ENCODE measurements at places on chromosomes 3 and 15. TPM values are rescaled to one million over a fixed set of nuclear protein-coding genes. Genes with fewer than 3 reads are reported as not detected.
A peak's percentile ranks its signal among the peaks of the same experiment; 100 is the strongest.

GRCh38 chr3:100006570-100007271, 107.6 kb downstream of the FILIP1L start:
- DNase-seq, result no peak

ST8SIA2 gene
- not detected for total RNA-seq

MKRN2OS gene
- not detected for total RNA-seq

GRCh38 chr3:154819491-154819890, 260.6 kb upstream of the MME start:
- no peak for DNase-seq

- DNase-seq, result peak; percentile 89
These were observed 40.9 kb upstream of the IDH2 start for GRCh38 chr15:90143166-90143655.

DNA sequence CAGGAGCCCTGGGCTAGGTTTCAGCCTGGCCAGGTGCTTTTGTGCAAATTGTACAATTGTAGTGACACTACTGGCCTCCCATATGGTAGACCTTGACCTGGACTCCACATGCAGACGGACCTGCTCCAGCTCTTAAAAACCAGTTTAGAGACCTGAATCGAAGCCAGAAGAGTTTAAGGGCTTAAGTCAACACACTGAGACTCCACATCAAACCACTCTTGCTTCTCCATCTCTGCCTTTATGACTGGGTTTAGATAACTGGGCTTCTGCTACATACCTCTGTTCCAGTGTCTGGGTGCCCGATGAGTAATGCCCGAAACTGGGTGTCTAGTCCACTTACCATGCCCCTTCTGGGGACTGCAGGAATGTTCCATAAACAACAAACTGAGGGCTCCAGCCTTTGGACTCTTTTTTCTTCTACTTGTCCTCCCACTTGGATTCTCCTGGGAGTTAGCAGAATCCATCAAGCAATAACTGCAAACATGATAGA, 32.8 kb downstream of the TMEM212 start:
- no peak for DNase-seq

DNA sequence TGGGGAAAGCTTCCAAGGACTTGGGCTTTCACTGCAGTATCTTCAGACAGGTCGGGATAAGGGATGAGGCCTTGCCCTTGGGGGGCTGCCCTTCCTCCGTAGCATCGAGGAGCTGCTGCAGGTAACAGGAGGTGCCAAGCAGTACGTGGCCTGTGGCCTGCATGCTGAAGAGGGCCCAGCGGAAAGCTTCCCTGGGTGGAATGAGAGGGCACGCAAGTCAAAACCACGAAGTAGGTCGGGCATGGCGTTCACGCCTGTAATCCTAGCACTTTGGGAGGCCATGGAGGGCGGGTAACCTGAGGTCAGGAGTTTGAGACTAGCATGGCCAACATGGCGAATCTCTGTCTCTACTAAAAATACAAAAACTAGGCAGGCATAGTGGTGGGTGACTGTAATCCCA, 12.9 kb downstream of the CIDEC start:
- DNase-seq, result no peak

- DNase-seq, result peak; percentile 79
These were observed 34.0 kb upstream of the CCK start for GRCh38 chr3:42300013-42300412.

Measured in stomach (tissue), 19 donors.